ENCODE measurements at places on chromosomes 11 and 22. TPM values are rescaled to one million over a fixed set of nuclear protein-coding genes. Genes with fewer than 3 reads are reported as not detected.

The MS4A3 gene
- not detected for total RNA-seq

The POTEH gene
- not detected for total RNA-seq

The C22orf42 gene
- not detected for total RNA-seq

The PKP3 gene
- 0.18 TPM for total RNA-seq

The TPH1 gene
- 0.18 TPM for total RNA-seq

The C1QTNF5 gene
- not detected for total RNA-seq

The DEFB131B gene
- total RNA-seq: not detected

The TSGA10IP gene
- total RNA-seq: not detected

The SHANK2 gene
- not detected for total RNA-seq

The TRIM51 gene
- total RNA-seq: not detected

The OR5AS1 gene
- not detected for total RNA-seq

The CRYBB2 gene
- total RNA-seq: not detected

The TMEM191C gene
- total RNA-seq: 2.7 TPM

The CHRNA10 gene
- 1.0 TPM for total RNA-seq

The C22orf31 gene
- total RNA-seq: not detected

The LINC01488 gene
- total RNA-seq: not detected

The PLA2G3 gene
- total RNA-seq: not detected

The SAA4 gene
- total RNA-seq: not detected

The LDHAL6A gene
- total RNA-seq: not detected

The C11orf91 gene
- total RNA-seq: not detected

The TBC1D10A gene
- 21.1 TPM for total RNA-seq

The DRD2 gene
- not detected for total RNA-seq

The RTN3 gene
- total RNA-seq: 32.1 TPM

The MMP10 gene
- not detected for total RNA-seq

The OLFML1 gene
- total RNA-seq: not detected

The POGLUT3 gene
- total RNA-seq: 12.4 TPM

The OR5A1 gene
- total RNA-seq: not detected

The POU2AF1 gene
- total RNA-seq: 4.5 TPM

The SLC7A4 gene
- not detected for total RNA-seq

The ZP1 gene
- total RNA-seq: not detected

The CNTN5 gene
- not detected for total RNA-seq

The FERMT3 gene
- 210 TPM for total RNA-seq

The OR2AT4 gene
- not detected for total RNA-seq

The TYR gene
- total RNA-seq: not detected

The LRRC4C gene
- total RNA-seq: not detected

The TSSK2 gene
- not detected for total RNA-seq

The PARVA gene
- total RNA-seq: not detected

The LAYN gene
- total RNA-seq: 93.7 TPM

The SLCO2B1 gene
- not detected for total RNA-seq

The PRMT3 gene
- total RNA-seq: 33.3 TPM

The DDIAS gene
- total RNA-seq: 19.5 TPM

The NXPE2 gene
- not detected for total RNA-seq

The MB gene
- not detected for total RNA-seq

The BTBD18 gene
- not detected for total RNA-seq

The LTO1 gene
- 14.9 TPM for total RNA-seq

The MRGPRD gene
- not detected for total RNA-seq
